ENCODE measurements at places on chromosomes 1 and 21.

DNA sequence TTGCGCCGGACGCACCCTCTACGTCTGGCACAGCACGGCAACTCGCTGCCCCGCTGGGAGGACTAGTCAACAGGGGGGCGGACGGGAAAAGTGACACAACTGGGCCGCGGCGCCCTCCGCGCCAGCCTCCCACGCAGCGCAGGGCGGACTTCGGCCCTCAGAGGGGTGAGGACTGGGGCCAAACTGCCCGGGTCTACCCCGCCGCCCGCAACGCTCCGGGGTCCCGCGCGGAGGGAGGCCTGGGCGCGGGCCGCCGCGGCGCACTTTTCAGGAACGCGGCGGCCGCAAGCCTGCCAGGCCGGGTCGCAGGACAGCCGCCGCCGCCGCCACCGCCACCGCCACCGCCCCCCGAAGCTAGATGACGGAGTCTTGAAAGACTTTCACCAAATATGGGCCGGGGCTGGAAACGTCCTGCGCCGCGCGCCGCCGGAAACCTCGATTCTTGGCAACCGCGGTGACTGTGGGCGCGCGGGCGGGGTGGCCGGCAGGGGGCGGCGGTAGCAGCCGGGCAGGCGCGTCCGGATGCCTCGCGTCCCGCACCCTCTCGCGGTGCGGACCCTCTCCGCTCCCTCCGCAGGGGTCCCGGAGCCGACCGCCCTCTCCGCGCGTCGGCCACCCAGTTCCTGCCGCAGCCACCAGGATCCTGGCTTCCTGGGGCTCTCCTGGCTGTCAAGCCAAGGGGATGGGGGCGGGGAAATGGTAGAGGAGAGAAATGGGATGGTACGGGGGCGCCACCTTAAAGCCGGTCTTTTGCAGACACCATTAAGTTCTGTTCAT lies 3.7 kb upstream of the CCN1 start:
- no peak for DNase-seq

- no peak for DNase-seq
Measured at GRCh38 chr1:233631810-233632405, 18.0 kb downstream of the KCNK1 start.

GRCh38 chr1:153627715-153628626 lies at the start of gene S100A1:
Gene S100A1, plus strand, starts transcription at chr1:153628434. Its CDS starts 2,088 bp downstream, at chr1:153630522.
- DNase-seq: no peak

DNA sequence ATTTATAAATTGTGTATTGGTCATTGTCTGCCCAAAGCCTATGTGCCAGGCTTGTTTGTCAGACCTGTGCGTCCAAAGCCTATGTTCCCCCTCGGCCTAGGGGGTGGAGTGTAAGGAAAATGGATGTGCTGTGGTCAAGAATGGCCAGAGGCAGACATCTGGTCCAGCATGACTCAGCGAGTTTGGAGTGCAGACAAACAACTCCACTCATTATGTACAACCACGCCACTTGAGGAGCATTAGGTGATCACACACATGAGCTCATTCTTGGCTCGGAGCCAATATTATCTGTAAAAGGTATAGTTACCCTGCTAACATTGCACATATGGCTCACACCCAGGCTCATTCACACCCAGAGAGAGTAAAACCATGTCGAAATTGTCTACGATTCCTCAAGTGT lies 1047.6 kb upstream of the ADGRL4 start:
- DNase-seq: no peak

DNA sequence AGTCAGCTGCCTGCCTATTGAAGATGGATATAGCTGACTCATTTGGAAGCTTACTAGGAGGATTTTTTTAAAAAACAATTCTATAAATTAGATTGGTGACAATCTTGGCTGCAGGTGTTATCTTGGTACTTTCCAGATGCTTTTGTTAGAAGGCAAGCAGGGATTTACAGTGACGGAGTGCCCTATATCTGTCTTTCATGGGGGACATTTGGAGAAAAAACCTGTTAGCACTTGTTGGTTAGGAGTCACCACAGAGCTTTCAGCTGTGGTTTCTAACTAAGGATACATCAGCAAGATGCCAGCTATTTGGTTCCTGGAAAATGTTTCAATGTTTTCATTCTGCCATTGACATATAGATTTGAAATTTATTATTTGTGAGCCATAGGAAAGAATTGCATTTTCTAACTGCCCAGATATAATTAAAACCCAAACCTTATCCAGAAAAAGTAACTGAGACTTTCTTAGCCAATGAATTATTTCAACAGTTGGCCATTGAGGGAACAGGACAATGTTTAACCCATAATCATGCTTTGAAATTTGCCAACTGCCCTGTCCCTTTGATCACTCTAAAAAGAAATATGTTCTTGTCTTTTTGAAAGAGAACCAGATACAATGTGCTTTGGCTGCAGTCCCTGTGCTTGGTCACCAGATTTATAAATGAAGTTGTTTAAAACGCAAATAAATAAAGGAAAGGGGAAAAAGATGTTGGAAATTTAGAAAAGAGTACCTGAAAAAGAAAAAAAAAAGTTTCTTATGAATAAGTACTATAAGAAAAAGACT lies 761.0 kb upstream of the CXADR start:
- DNase-seq: no peak

GRCh38 chr1:19769211-19769932 lies 30.3 kb downstream of the TMCO4 start:
- DNase-seq: no peak

DNA sequence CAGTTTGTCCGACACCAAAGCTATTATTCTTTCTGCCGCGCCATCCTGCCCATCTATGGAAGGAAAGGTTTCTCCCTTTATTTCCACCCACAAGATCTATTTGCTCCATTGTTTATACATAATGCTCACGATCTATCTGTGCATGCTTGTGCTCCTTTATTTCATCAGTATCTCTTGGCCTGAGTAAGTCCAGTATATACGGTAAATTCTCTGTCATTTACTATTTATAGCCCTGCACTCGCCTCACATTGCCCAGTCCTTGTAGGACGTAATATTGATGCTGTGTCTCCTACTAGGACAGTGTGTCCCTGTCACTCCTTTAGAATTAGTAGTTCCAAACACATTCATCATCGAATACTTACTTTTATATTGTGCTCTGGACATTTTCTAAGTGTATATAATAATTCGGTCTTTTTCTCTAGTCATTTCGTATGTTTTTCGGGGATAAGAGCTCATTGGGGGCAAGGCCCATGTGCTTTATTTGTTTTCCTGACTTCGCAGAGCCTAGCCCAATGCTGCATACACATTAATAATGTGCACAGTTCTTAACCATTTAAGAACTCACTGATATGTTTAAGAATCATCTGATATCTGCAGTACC lies 3.1 kb upstream of the NID1 start:
- no peak for DNase-seq

- peak; percentile 36 for DNase-seq
Measured at GRCh38 chr1:40339420-40340323, 22.6 kb upstream of the COL9A2 start.

- DNase-seq: no peak
Measured at GRCh38 chr1:98732985-98733781, 71.7 kb downstream of the SNX7 start.

DNA sequence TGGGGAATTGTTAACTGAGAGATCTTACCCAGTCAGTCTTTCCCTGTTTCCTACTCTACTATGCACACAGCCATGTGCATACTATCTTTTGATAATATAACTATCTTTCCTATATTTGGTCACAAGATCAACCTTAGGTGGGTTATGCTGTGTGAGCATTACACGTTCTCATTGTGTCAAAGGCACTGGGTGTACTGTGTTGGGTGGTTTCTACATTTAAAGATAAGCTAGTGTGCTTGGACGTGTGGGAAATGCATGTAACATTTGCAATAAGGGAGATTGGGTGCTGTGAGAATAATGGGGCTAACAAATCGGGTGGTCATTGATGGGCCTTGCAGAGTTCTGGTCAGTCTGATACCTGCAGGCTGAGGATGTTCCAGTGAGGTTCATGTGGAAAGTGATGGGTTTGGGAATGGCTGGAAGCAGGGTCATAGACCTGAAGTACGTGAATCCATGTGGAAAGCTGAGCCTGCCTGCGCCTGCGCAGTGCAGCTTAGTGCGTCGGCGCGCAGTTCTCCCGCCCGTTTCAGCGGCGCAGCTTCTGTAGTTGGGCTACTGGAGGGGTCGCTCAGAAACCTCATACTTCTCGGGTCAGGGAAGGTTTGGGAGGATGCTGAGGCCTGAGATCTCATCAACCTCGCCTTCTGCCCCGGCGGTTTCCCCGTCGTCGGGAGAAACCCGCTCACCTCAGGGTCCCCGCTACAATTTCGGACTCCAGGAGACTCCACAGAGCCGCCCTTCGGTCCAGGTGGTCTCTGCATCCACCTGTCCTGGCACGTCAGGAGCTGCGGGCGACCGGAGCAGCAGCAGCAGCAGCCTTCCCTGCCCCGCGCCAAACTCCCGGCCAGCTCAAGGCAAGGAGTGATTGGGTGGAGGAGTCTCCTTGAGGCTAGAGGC lies at the start of gene MSH4:
TSS of gene MSH4 (plus strand) at position 507 of the 897 bp plus-strand sequence. CDS start at position 611, 104 bp downstream.
- DNase-seq: peak; percentile 60

- DNase-seq: no peak
Measured at GRCh38 chr1:78619446-78619802, 824 bp upstream of the IFI44L start.

DNA sequence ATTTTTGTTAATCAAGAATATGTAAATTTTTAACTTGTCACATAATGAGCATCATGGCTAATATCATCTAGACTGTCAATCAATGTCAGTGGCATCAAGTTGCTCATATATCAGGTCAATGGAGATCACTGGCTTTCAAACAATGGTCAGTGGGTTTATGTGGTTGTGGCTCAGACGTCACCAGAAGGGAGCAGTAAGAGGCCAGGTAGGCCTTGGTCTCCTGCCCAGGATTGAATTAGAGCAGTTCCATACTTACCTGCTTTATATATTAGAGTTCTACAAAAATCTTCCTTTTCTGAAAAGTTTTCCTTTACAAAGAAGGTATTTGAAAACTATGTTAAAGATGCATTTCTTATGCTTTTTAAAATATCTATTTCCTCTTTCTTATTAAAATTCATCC lies 206.3 kb upstream of the B3GALT2 start:
- no peak for DNase-seq

DNA sequence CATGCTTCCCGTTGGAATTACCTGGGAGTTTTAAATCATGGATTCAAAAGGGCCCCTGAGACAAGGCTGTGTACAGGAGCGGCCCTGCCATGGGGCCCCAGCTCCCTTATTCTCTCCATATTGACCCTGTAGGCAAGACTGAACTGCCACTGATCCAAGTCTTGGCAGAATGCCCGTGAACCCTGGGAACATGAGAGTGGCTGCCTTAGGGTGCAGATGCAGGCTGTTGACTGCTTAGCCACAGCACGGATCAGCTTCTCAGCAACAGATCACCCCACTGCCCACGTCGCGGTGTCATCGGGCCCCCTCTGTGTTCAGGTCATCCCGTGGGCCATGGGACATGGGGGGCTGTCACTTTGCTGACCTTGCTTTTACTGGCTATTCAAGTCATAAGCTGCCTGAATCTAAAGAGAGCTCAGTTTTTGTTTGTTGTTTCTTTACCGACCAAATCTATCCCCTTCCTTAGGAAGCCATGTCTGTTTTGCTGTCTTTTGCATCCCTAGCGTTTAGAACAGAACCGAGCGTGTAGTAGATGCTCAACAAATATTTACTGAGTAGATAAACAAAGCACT lies 83.4 kb downstream of the MATN1 start:
- no peak for DNase-seq

- peak; percentile 48 for DNase-seq
Measured at GRCh38 chr1:41891199-41891896, 27.4 kb downstream of the HIVEP3 start.

DNA sequence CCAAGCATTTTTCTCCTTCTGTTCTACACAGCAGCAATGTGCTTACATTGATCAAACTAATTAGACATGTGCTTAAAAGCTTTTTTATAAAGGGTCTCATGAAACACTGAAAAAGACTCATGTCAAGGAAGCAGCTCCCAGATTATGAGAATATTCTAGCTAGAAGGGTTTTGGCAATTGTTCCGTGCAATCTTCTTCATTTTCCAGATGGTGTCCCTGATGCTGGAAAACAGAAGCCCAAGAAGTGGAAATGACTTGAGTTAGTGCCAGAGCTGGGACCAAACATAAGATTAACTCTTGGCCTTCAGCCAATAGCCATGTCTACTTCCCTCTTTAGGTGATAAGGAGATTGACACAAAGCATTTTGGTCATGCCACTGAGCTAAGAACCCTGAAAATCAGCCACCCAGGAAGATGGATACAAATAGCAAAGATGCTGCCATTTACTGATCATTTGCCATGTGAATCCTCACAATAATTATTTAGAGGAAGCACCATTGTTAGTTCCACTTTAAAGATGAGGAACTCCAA lies 110.8 kb downstream of the MATN1 start:
- peak; percentile 55 for DNase-seq

- no peak for DNase-seq
Measured at GRCh38 chr1:61088163-61088974, 6.0 kb downstream of the NFIA start.

- DNase-seq: no peak
Measured at GRCh38 chr1:116104667-116105066, 6.5 kb upstream of the MAB21L3 start.

DNA sequence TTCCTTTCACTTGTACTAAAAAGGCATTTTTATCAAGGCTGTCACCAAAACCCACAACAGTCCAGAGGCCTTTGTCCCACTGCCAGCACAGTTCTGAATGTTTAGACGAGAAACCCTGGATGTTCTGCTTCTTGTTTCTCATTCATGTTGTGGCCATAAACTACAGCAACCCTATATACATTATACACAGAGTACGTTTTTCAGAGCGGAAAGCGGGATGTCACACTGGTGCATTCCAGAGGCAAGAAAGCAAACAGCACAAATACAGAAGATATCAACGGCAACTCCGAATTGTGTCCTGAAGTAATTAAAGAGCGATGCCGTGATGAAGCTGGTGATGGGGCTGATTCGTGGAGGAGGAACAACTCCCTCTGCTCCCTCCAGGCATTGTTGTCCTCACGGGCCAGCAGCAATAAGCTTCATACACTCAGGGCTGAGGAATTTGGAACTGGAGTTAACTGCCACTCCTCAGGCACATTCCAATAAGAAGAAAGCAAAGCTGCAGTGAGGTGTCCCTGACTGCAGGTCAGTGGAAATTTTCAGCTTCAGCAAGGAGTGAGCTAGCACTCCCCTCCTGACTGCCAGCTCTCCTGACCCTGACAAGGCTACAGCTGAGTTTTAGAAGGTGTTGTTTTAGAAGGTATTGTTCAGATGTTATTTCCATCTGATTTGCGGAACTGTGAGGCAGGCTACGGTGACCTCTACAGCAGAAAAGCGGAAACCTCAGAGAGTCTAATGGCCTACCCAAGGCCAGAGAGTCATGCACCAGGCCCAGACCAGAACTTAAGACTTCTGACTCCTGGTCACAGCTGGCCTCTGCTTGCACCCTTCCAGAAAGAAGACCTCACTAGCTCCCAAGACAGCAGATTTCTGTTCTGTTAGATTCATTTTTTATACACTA lies 149.0 kb downstream of the TGFBR3 start:
- no peak for DNase-seq

- DNase-seq: peak; percentile 83
Measured at GRCh38 chr21:18499761-18500376, 96.3 kb upstream of the TMPRSS15 start.

Measured in Karpas-422 (cell line).